ENCODE measurements at places on chromosomes 2 and 18.

- no peak overlapping the region for H3K4me3 ChIP-seq
- no peaks in the 10 kb centered on the region for H3K36me3 ChIP-seq
- no peaks in the 10 kb centered on the region for H3K4me1 ChIP-seq
- H3K27me3 ChIP-seq: no peaks in the 10 kb centered on the region
These were observed 32.6 kb downstream of the VIT start for GRCh38 chr2:36729067-36729466.

DNA sequence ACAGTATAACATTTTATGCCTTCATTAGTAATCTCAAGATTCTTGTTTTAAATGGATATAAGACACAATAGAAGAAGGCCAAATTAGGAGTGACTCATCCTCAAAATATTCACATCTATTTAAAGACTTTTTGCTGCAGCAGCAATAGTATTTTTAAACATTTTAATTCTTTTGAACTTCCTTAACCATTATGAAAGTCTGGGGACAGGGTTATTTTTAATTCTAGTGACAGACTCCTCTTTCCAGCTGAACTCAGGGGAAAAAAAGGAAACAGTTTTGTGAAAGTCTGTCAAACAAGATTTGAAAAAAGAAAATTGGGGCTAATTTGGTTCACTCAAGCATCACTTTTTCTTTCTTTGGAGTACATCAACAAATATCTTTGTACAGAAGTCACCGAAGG, 541.8 kb downstream of the NUP35 start:
- no peak for DNase-seq
- no peaks in the 10 kb centered on the region for H3K36me3 ChIP-seq
- H3K27me3 ChIP-seq: no peaks in the 10 kb centered on the region
- no peaks in the 10 kb centered on the region for H3K4me1 ChIP-seq

- H3K27ac ChIP-seq: no peak overlapping the region
- no peak overlapping the region for H3K4me3 ChIP-seq
- DNase-seq: no peak
- no peaks in the 10 kb centered on the region for H3K27me3 ChIP-seq
These were observed 13.8 kb downstream of the MLPH start for GRCh38 chr2:237500681-237501424.

DNA sequence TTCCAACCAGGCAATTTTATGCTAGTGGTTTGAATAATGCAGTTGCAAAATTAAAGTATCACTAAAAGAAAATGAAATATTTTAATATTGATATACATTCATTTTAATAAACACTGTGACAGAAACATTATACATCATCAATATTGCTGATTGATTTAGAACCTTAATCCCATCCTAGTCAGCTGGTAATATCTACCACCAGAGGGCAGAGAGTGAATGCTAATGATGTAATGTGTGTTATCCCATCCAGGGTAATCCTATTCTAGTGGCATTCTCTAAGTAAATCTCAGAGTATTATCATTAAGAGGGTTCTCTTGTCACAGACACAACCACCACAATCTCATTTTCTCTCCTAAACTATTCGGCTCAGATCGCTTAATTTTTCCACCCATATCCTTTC, 477.4 kb downstream of the CPS1 start:
- H3K4me1 ChIP-seq: no peaks in the 10 kb centered on the region
- no peak overlapping the region for H3K27ac ChIP-seq
- H3K36me3 ChIP-seq: no peaks in the 10 kb centered on the region

DNA sequence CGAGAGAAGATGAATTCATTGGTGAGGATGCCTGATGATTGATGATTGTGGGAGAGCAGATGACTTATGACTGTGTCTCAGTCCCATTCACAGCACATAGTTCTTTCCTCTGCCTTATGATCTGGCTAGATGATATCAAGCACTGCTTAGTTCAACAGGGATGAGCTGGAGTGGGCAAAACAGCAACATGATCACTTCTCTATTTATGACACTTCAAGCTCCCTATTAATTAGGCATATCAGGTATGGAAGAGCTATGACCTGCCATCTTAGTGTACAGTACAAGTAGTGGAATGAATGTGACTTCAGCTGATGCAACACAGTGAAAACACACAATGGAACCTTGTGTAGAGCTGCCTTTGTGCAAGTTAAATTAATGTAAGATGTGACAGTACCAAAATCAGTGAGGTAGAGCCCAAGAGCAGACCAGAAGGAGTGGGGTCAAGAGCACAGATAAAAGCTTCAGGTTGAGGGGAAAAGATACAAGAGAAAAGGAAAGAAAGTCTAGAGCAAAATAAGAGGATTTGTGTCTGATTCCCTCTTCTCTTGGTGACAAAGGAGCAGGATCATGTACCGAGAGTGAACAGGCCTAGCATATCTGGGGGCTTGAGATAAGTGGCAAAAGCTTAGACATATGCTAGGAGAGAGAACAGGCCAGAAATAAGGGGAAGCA, 93.0 kb upstream of the MYO3B start:
- DNase-seq: no peak
- no peaks in the 10 kb centered on the region for H3K36me3 ChIP-seq
- H3K27ac ChIP-seq: no peak overlapping the region
- no peak overlapping the region for H3K4me3 ChIP-seq
- H3K4me1 ChIP-seq: no peaks in the 10 kb centered on the region

DNA sequence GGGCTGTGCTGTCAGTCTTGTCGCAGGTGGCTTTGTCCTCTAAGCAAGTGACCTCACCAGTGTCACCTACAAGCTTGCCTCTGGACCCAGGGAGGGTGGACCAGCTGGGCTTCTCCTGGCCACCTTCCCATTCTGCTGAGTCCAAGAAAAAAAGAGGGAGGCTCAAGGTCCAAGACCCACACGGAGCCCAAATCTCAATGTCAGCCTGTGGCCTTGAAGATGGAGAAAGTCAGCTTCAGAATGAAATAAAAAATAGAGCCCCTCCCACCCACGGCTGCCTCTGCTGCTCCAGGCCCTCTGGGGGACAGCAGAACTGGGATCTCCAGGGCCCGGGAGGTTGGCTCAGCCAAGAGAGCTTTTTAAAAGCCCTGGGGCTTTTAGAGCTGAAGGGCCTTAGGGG, 145.9 kb downstream of the TNS1 start:
- no peaks in the 10 kb centered on the region for H3K27me3 ChIP-seq
- no peak overlapping the region for H3K4me3 ChIP-seq
- H3K4me1 ChIP-seq: no peaks in the 10 kb centered on the region
- DNase-seq: no peak

All from T-cell (primary cell).